ENCODE measurements at places on chromosomes 4 and X.

DNA sequence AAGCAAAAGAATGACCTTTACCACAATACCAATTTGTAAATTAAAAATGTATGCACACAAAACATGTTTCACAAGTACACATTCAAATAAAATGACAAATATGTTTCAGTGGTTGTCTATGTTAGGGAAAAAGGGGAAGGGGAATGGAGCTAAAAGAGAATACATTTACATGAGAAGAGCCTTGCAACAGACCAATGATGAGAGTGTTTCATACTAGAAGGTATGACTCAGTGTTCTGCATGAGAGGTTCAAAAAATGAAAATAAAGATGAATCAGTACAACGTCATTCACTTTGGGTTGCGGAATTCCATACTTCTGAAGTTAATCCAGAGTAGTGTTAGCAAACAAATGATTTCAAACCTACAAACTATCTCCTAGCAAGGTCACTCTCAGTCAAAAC, 51.7 kb downstream of the RPGR start:
- no peak for DNase-seq

DNA sequence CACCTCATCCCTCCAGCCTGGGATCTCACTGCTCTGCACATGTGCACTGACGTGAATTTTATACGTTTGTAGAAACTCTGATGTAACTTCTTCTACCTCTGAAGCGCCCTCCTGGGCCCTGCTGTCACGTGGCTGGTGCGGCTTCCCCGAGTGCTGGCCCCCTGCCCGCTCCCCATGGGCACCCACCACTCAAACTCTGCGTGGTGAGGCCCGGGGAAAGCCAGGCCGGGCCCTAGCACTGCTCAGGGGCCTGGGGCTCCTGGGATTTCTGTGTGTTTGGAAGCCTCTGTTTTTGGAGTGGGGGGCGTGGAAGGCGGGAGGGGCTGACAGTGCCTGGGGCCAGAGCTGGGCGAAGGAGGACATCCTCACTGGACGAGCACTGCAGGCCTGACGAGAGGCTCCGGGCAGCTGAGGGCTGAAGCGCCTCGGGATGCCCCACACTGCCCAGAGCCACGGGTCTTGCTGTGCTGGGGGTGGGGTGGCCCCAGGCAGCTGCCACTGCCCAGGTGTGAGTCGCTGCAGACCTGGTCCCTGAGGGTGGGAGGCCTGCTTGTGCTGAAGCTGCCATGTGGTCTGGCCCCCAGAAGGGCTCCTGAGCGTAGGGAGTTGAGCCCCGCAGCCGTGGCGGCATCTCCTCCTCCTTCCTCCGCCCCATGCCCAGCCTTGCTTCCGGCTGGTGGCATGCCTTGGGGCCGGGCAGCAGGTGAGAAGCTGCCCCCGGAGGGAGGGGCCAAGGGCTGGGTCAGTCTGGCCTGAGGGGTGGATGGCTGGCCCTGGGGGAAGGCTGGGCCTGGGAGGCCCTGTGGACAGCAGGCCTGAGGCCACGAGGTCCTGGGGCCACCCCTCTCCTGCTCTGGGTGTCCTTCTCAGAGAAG, 7.7 kb downstream of the NAT8L start:
- DNase-seq: no peak

DNA sequence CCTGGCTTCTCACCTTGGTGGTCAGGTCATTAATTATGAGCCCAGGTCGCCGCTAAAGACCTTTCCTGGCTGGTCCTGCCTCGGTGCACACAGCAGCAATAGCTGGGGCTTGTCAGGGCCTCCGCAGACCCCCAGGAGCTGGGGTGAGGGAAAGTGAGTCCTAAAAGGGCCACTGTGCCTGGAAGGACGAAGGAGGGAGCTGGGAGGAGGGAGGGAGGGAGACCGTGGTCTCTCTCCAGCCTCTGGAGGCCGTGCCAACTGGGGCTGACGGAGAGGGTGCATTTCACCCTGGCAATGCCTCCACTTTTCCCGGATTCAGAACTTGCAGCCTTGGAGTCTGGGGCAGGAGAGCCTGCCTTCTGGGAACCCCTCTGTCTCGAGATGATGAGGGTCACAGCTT, 60.4 kb downstream of the CRLF2 start:
- DNase-seq: no peak

- no peak for DNase-seq
Measured at GRCh38 chr4:146401274-146401673, 120.5 kb downstream of the SLC10A7 start.

GRCh38 chrX:139844884-139845283, 88.0 kb downstream of the ATP11C start:
- DNase-seq: no peak

DNA sequence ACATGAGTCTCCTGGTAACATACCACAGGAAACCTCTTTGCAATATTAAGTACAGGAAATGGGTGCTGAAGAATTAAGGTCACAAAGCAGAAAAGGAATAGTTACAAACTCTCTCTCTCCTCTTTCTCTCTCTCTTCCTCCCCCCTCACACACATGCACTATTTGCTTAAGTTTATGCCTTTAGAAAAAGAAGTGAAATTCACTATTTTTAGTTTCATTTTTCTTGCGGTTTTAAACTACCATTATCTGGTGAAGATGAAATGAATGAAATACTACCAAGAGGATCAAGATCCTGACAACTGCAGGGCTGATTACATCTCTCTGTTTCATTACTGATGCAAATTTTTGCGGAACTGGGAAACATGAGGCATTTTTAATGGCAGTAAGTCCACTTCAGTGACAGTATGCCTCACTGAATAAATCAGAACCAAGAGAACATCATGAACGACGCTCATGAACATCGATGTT, 64.3 kb upstream of the FTHL17 start:
- no peak for DNase-seq

- peak; percentile 60 for DNase-seq
Measured at GRCh38 chr4:128574706-128575105, 234.8 kb upstream of the JADE1 start.

- no peak for DNase-seq
Measured at GRCh38 chr4:126267689-126268088, 952.9 kb downstream of the FAT4 start.

GRCh38 chrX:17817251-17817650, 43.8 kb downstream of the RAI2 start:
- no peak for DNase-seq

DNA sequence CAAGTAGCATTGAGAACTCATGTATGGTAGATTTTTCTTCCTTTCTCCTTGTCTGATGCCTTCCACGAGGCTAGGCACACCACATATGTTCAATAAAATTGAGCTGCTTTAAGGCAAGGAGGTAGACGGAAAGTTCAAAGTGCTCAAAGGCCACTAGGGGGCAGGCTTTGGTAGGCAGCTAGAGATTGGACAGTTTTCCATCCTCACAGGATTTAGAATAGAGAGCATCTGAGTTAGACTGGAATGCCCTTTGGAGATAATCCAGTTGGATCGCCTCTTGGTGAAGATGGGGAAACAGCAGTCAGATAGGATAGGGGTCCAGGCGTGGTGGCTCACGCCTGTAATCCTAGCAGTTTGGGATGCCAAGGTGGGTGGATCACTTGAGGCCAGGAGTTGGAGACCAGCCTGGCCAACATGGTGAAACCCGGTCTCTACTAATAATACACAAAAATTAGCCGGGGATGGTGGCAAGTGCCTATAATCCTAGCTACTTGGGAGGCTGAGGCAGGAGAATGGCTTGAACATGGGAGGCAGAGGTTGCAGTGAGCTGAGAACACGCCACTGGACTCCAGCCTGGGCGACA, 30.4 kb downstream of the ELF4 start:
- peak; percentile 58 for DNase-seq

DNA sequence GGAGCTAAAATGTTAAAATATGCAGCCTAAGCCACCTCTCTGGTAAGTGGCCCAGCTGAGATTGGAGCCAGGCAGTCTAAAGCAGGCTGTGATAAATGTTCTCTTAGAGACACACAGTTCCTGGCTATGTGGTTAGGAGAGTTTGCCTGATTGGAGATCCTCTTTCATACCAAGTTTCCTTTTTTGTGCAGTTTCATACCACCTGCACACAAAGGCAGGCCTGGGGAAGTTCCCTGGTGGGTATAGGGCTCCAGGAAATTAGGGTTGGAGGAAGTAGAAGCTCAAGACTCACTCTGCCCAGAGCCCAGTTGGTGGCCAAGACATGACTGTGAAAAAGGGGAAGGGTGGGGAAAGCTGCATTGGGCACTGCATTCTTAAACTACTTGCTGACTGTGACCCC, 16.9 kb downstream of the CYBB start:
- peak; percentile 6 for DNase-seq

DNA sequence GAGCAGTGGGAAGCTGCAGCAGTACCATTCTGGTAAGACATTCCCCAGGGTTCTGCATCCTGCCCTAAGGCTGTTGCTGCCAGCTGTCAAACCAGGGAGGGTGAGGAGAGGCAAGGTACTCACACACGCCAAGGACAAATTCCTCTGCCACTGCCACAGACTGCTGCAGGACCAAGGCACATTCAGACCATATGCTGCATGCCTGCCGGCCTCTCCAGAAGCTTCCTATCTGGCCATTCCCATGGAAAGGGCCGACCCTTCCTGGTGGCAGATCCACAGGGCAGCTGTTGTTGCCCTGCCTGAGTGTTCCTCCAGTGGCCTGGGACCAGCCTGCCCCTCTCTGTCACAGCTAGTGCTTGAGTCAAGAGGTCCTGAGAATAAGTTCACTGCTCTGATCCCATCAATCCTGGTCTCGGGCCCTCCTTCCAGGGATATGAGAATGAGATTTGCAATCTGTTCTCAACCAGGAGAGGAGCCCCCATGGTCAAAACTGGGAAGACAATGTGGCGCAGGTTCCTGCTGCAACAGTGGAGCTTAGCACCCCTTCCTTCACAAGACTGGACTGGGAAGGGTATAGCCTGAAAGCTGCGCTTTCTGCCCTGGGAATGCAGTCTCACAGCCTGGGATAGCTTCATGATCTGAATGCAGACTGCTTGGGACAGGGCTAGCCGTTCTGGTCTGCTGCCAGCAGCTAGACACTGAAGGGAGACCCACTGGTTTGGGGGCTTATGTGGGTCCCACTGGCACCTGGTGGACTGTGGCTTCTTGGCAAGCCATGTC, 342.5 kb upstream of the NDST3 start:
- no peak for DNase-seq

DNA sequence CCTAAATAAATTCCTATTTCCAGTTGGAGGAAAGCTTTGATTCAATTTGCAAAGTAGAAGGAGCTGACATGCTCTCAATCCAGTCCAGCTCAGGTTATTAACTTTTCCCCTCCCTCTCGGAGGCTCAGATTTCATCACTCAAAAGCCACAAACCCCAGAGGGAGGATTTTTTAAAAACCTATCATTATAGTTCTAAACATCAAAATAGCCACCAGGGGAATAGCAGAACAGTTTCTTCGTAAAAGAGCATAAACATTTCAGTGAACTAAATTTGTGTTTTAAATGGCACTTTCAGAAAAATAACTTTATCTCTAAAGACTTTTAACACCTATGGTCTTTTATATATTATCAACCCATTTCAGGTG, 8.8 kb downstream of the GPRIN3 start:
- DNase-seq: no peak

DNA sequence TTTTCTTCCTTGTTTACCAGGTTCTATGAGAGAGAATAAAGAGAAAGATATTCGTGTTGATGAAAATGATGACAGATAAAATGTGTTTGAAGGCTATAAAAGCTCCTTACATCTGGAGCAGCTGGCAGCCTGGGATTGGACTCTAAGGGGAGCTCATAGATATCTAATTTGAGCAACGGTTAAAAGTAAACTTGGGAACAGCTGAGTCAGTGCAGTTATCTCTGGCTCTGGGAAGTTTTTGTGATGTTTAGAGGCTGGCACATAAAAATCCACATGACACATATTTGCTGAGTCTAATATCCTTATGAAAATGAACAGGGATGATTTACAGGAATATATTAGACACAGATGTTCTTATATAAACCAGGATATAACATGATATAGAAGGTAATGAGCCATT, 331.8 kb upstream of the TENM3 start:
- no peak for DNase-seq

DNA sequence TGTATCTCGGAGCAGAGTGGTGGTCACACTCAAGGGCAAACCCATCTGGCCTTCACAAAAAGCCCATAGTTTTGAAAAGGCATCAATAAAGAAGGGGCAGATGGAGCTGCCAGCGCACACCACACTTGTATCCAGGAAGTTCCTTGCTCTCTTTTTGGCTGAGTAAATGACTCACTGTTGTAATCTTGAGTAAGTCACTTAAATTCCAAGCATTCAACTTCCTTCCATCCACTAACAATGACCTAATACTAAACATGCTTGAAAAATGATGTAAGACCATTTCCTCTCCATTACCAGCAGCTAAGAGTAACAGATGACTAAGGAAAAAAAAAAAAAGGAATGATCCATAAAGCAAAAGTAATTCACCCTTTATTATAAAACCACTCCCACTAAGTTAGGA, 32.4 kb upstream of the MYOZ2 start:
- DNase-seq: no peak

GRCh38 chr4:33485111-33485510, 2759.2 kb downstream of the ARAP2 start:
- no peak for DNase-seq

DNA sequence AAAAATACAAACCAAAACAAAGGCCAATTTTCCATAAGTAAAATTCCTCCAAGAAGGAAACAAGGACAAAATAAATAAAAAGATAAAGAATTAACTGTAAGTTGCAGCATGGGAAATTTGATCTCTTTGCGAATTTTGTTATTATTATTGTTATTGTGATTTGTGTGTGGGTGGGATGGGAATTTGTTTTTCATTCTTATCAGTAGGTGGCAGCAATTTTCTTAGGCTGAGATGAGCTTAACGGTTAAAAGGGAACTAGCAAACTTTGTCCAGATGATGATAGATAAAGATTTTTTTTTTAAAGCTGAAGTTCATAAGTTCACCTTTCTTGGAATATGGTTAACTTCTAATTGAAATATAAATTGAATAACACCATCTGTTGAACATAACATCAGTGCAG, 83.2 kb upstream of the IL1RAPL2 start:
- DNase-seq: no peak

GRCh38 chrX:101452056-101452455, 33.2 kb upstream of the ARMCX4 start:
- DNase-seq: no peak

DNA sequence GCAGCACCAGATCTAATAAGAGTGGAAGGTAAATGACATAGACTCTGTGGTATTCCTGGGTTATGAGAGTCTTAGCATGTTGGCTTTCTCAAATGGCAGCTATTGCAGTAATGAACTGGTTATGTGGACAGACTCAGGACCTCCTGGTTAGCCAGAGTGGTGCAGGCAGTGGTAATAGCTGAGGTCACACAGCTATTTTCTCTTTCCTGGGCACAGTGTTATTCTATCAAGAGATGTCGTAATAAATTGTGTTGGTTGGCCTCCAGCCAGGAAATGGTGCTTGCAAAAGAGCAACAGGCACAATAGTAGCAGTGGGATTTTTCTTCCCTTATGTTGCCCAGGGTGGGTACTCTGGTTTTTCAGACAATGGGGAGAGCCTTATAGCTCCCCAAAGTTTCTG, 279.2 kb upstream of the FGF16 start:
- DNase-seq: no peak

DNA sequence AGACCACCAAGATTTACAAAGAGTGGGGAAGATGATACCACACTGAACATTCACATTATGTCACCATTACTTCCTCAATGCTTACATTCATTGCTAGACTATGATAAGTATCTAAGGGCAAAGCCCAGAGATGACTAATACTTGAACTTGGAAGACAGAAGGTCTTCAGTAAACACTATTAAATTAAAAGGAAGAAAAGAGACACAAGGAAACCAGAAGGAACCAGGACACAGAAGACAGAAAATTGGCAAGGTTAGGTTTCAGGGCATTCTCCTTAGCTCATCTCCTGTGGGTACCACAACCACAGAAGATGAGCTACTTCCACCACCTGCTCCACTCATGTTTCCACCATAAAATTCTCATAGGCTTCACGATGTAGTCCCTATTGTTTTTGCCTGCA, 64.9 kb downstream of the NLGN4X start:
- no peak for DNase-seq

All from heart right ventricle (tissue), 16 donors.